ENCODE measurements at places on chromosomes 2 and 18. TPM values are rescaled to one million over a fixed set of nuclear protein-coding genes. Genes with fewer than 3 reads are reported as not detected.

ASPRV1 gene
- under 0.01 TPM for total RNA-seq

CHRND gene
- total RNA-seq = not detected

CYP27C1 gene
- not detected for total RNA-seq

COL4A4 gene
- under 0.01 TPM for total RNA-seq

GPC1 gene
- total RNA-seq = 2.4 TPM

ERICH2 gene
- not detected for total RNA-seq

RIT2 gene
- total RNA-seq = not detected

TMEFF2 gene
- not detected for total RNA-seq

LIMS3 gene
- 5.4 TPM for total RNA-seq

DNA sequence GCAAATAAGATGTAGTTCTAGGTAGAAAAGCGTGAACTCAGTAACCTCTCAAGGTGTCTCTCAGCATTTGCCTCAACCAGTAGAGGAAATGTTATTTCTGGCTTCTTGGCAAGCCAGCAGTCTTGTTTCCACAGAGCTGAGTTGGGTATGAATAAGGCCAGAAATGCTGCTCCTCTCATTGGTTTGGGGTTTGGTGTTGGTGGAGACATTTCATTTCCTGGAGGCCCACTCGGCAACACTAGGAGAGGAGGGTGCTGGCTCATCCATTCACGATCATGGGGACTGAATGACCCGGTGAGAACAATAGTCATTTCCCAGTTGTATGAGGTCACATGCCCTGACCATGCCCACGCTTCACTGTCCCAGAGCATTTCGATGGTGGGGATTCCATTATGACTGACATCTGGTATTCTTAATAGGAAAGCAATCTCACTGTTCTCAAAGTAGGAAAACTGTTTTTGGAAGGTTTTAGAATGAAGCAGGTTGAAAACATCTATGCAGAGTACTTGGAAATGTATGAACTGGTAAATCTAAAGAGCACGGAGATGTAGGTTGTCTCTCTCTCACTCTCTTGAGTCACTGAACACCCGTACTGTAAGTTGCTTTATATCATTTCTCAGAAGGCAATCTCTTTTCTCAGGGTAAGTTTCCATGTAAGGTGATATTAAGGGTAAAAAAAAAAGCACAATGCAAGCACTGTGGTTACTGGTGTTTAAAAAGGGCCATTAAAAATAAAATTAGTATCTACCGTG lies 37.1 kb upstream of the CTLA4 start:
- peak; percentile 14 for DNase-seq

GRCh38 chr2:79259959-79260358 lies 100.4 kb upstream of the REG3A start:
- DNase-seq = no peak

DNA sequence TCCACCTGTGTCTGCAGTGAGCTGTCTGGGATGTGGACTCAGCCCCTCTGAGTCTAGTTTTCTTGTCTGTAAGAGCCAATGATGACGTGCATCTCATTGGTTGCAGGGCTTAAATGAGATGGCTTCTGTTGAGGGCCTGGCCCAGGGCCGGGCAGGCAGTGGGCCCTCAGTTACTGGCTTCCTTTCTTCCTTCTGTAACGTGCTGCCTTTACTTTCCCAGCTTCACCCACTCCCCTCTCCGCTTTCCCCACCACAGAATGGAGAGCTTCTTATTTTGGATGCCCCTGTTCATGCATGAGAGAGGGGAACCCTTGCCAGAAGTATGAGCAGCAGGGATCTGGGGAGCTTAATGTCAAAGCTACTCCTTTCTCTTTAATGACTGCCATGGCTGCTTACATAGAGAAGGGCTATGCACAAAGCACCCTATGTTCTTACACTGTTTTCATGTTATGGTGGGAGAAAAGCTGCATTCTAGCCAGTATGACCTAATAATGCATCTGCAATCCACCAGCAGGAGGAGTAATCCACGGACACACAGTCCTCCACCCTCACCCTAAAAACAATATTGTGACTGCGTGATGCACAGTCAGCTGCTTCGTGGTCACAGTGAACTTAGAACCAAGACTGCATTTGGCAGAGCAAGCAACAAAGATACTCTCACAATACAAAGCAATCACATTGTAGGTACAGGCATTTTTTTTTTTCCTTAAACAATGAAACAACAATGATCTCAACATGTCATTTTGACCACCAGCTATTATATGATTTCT lies 37.2 kb downstream of the CREG2 start:
- DNase-seq = peak; percentile 24

DNA sequence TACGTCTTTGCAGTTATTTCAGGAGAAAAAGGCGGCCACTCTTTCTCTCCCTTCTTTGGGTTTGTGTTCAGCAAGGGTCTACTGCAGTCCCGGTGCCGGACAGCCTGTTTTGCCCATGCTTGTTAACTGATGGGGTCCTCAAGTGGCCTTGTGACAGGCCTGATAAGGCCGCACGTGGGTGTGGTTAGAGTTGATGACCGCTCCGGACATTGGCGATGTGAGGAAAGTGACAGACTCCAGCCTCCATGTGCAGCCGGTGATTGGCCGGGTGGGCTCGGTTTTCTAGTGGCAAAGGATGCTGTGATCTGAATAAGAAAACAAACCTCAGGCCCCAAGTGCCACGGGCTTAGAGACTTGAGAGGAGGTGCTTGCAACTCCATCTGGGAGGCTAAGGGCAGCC lies 15.6 kb downstream of the HPCAL1 start:
- DNase-seq = no peak

DNA sequence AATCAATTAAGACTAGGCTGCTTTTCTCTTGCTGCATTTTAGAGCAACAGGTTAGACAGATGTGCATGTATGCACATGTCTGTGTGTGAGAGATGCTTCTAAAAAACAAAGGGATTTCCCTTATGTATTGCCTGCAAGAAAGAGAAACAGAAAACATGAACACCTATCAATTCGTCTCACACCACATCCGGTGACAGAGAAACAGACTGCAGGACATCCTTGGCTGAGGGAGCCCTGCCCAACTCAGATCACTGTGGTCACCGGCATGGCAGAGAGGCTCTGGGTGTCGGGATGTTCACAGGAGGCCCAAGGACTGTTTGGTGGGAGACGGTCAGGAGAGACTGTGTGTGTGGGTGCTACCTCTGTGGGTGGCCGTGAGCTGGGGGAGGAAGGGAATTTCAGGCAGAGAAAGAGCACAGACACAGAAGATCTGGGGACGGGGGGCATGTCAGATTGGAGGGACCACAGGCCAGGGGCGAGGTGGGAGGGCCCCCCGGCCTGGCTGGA lies 24.9 kb downstream of the FHL2 start:
- DNase-seq = no peak

DNA sequence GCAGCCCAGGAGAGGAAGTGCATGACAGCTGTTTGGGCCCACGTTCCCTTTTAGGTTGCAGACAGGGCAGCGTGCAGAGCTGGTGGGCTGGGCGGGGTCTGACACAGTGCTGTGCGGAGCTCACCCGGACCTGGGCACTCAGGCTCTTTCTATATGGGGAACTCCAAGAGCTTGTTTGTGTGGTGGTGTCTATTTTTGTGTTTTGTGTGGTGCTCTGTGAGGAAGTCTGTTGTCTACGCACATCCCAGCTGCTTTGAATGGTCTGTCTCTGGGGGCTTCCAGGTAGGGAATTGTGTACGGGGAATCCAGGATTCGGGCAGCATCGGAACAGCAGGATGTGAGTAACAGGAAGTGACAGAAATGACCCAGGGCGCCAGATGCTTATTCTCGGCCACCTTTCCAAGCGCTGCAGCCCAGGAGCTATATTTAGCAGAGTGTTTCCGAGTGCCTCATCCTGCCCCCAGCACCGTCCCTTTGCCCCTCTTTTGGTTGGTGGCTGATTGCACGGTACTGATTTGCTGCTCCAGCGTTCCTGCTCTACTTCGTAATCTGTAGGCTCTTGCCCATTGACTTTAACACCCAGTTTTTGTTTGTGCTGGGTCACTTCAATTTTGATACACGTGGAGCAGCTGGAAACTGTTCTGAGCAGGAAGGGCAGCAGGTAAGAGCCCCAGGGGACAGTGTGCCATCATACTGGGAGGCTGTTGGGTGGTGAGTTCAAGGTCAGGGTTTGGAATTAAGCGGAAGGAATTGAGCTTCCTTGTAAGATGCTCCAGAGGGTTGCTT lies 64.7 kb downstream of the DGKD start:
- DNase-seq = peak; percentile 98

DNA sequence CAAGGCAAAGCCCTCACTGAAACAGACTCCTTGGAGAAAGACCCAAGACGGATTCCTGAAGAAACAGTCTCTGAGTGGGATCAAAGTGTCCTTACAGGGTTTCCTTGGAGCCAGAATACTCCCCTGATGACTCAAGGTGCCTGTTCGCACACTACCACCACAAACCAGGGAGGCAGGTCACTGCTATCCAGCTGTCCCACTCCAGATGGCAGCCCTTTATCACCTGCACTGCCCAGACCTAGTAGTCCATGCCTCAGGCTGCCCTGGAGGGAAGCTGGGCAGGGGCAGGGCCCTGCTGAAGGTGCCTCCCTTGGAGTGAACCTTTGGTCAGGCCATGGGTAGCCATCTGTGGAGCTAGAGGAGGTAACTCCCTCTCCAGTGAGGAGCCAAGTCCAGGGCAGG lies 34.1 kb downstream of the TRABD2A start:
- no peak for DNase-seq

GRCh38 chr2:199851501-199851810 lies 464 bp upstream of the FTCDNL1 start:
- no peak for DNase-seq

DNA sequence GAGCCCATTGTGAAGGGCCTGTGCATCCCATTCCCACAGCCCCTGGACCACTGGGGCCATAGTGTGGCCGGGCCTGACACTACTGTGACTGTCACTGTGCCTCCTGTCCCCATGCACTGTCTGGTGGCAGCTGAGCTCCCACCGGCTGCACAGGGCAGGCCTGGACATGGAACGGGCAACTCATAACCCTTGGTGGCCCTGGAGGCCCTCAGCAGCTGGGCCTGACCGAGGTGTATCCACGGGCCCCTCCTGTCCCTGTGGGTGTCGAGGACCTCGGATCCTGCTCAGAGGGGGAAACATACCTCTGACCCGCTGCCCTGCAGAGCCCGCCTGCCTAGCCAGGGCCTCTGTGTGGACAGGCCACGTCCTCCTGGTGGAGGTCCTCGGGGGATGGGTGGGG lies 7.8 kb upstream of the GAL3ST2 start:
- DNase-seq = no peak

GRCh38 chr2:109185821-109186570 lies 57.0 kb downstream of the SH3RF3 start:
- DNase-seq = peak; percentile 75

DNA sequence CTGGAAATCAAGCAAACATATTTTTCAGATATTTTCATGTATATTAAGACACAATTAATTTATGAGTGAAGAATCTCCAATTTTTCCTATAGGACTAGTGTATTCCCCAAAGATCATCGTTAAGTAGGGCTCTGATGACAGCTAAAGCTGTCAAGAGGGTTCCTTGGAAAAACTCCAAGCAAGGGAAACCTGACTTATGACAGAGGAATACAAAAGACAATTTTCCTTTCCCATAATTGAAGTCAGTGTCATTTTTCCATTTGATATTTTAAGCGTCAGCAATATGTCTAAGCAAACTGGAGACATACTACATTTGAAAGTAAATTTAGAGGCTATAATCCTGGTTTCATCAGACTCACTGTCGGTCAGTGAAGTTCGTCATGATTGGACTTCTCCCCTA lies 36.1 kb downstream of the RIT2 start:
- no peak for DNase-seq

- DNase-seq = no peak
These were observed 96.8 kb downstream of the VSNL1 start for GRCh38 chr2:17637131-17637906.

DNA sequence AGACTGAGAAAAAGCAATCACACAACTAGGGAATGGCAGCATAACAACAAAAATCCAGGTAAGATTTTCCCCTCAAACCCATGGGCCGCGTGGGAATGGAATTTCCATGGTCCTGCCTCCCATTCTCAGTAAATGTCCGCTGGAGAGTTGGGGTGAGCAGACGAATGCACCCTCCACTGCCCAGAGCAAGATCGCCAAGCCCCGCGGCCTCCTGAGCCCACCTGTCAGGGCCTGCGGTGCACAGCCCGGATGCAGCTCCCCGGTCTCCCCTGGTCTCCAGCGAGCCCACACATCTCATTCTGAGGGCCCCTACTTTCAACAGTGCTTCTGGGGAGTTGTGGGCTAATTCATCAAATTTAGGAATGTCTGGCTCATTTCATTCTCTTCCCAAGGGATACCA lies 327.4 kb upstream of the HS6ST1 start:
- no peak for DNase-seq

- no peak for DNase-seq
These were observed 33.9 kb downstream of the SLC4A3 start for GRCh38 chr2:219661197-219661954.

- DNase-seq = peak; percentile 42
These were observed 265.3 kb upstream of the PKDCC start for GRCh38 chr2:41782306-41783158.

- DNase-seq = no peak
These were observed 116.3 kb upstream of the KLHL29 start for GRCh38 chr2:23268467-23269263.

DNA sequence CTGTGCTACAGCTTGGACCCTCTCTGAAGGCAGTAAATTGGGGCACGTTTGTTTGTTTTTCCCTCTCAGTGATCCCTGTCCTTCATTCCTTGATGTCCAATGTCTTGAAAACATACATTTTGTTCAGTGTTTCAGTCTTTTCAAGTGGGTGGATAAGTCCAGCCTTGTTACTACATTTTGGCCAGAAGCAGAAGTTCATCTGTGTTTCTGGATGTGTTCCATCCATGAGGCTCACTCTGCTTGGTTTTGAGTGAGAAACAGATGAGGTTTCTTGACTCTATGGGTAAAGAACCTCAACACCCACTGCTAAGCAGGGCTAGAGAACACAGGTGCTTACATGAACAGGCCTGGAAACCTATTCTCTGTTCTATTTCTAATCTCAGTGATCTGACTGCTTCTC lies 74.5 kb upstream of the RFX8 start:
- DNase-seq = no peak

DNA sequence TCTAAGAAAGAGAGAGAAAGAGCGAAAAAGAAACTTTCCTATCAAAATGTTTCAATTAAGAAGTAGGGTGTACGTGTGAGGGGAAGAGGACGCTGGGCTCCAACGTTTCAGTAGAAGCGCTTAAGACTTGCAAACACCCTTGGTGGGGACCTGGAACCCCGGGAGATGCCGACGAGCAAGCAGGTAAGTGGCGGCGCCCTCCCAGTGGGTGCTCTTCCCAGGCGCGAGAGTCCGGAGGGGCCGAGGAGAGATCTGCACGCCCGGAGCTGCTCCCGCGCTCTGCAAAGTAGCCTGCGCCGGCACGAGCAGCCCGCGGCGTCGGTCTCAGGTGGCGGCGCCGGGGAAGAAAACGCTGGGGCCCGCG lies 678 bp upstream of the OTX1 start:
- no peak for DNase-seq

- no peak for DNase-seq
These were observed 481.1 kb downstream of the CBLN2 start for GRCh38 chr18:72063001-72063400.

- DNase-seq = no peak
These were observed 49.0 kb downstream of the PRKCE start for GRCh38 chr2:45700407-45701013.

DNA sequence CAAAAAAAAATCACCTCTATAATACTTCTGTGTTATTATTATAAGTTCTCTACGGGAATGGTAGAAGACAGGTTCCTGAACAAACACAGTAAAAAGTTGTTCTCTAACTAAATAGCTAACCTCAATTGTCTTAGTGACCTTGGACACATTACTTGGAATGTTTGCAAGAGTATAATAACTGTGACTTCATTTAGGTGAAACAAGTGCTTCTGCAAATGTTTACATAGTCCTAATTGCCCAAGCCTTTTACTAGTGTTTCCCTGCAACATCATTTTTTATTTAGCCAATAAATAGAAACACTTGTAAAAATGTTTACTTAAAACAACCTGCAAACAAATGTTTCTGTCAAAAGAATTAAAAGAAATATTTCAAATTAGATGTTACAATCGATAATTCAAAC lies 9.9 kb downstream of the PLEKHM3 start:
- peak; percentile 21 for DNase-seq
